ENCODE measurements at places on chromosomes 2 and 18.

DNA sequence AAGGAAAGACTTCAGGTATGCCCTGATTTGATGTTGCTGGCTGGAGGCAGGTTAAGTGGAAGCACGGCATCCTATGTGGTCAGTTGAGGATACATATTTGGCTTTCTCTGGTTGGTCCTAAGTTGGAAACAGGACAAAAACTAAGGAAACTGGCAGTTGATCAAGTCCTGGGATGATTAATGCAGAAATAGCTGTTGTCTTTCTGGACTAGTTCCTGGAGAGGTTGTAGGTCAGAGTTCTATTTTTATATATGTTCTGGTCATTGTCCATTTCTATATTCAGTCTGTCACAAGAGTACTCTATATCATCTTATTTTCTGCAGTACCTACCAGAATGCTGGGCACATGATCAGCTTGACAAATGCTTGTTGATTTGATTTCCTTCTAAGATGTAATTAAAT, 4.0 kb upstream of the SLC35F5 start:
- DNase-seq = no peak

DNA sequence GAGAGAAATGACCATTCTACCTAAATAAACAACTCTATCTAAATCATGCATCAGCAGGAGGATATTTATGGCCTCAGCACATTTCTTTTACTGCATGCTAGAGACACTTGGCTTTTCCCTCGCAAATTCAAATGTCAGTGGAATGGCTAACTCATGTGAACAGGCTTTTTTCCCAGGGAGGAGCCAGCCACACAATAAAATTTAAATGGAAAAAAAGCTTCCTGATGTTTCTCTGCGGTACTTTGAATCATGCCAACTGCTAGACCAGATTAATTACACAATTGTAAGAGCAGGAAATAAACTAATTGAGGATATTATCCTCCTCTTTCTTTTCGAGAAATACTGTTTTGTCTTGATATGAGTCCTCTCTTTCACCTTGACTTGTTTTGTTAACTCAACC, 676.3 kb downstream of the IRS1 start:
- DNase-seq = peak; percentile 46

DNA sequence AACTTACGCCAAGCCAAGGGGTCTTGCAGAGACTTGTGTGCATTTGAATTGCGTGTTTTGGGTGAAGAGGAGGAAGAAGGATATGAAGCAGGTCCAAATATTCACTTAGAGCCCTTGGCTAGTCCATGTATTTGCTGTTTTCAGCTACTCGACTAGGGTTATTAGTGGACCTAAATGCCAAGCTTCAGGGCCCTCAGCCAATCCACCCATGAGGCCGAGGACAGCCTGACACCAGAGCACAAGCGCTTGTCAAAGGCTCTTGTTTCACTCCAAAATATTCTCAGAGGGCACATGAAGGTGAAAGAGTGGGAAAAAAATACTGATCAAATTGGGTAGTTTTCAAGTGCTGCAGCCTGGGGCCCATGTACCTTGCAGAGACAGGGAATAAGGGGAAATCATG, 174.8 kb upstream of the ACAA2 start:
- DNase-seq = no peak

DNA sequence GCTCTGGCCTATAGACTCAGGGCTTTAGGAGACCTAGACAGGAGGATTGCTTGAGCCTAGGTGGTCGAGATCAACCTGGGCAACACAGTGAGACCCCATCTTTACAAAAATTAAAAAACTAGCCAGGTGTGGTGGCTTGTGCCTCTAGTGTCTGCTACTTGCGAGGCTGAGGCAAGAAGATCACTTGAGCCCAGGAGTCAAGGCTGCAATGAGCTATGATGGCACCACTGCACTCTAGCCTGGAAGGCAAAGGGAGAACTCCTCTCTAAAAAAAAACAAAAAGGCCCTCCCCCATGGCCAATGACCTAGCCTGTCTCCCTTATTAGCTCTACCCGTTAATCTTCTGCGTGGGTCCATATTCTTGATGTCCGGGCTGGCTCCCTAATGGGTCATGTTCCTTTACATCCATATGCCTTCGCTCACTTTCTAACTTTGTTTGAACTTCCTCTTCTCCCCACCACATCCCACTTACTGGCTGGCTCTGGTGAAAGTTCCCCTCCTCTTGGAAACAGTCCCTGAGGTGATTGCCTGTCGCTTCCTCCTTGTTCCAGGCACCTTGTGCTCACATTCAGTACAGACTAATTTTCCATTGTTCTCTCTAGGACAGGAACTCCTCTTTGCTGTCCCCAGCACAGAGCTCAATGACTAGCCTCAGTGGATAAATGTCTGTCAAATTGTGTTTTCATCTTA, 103.0 kb downstream of the AFF3 start:
- DNase-seq = no peak

- peak; percentile 89 for DNase-seq
Measured at GRCh38 chr18:12308386-12309100, 502 bp downstream of the TUBB6 start.

DNA sequence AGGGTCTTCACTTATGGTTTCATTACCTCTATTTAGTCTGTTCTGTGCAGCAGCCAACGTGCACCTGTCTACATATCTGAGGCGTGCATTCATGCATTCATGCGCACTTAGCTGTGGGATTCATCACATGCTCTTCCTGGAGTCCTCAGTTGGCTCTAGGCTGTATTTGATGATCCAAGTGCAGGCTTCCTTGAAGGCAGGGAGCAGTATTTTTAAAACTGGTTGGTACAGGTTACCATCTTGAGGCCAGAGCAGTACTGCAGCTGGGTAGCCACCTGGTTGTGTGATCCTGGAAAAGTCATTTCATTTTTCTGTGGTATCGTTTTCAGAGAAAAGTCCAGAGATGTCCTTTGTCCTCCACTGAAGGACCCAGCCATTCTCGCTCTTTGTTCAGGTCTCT, 109.8 kb downstream of the EN1 start:
- no peak for DNase-seq

DNA sequence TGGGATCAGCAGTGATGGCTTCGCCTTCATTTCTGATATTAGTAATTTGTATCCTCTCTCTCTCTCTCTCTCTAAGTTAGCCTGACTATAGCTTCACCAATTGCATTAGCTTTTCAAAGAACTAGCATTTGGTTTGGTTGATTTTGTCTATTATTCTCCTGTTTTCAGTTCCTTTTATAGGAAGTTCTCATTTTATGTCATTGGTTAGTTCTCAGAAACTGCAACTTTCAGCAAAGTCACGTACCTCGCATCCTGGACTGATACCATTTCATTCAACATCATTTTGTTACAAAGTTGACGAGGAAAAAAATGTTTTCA, 450.8 kb downstream of the EIPR1 start:
- DNase-seq = no peak

DNA sequence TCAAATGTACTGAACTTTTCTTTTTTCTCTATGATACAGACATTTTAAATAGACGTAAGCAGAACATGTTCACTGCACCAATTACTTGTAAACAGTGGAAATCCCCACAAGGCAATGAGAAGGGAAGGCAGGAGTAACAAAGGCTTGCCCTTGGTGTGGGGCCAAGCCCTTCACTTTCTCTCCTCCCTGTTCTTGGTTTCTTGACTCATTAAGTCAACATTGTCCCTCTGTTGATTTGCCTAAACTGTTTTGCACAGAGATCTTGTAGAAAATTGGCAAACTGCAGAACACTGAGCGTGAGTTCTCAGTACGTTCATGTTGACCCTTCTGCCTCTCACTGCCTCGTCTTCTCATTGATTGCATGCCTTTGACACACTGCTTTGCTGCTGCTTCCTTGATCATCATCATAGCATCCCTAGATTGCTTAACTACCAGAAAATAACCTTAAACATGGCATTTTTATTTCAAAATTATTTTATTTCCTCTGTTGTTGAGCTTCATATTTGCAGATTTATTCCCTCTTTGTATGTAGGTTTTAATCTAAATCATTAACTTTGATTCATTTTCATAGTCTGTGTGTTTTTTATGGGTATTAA, 257.7 kb downstream of the PTGR3 start:
- DNase-seq = no peak

DNA sequence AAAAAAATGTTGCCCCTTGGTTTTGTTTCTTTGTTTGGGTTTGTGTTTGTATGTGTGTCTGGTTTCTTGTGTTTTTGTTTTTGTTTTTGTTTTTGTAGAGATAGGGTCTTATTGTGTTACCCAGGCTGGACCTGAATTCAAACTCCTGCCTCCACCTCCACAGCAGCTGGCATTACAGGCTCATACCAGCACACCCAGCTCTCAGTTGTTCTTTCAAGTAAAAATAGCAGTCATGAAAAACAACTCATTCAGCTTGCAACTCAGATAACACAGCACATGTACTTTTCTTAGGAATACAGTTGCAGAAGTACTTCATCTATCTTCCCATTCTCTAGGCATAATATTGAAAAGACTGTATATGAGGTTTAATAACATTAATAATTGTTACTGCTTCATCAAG, 37.0 kb downstream of the ZC3H8 start:
- no peak for DNase-seq

GRCh38 chr18:65326805-65327204, 424.0 kb upstream of the CDH7 start:
- no peak for DNase-seq

- DNase-seq = no peak
Measured at GRCh38 chr2:188971432-188971861, 2.7 kb upstream of the COL3A1 start.

GRCh38 chr2:15561574-15562344, 625 bp upstream of the NBAS start:
- DNase-seq = peak; percentile 96

GRCh38 chr18:39636931-39637330, 2071.3 kb upstream of the CELF4 start:
- DNase-seq = no peak

DNA sequence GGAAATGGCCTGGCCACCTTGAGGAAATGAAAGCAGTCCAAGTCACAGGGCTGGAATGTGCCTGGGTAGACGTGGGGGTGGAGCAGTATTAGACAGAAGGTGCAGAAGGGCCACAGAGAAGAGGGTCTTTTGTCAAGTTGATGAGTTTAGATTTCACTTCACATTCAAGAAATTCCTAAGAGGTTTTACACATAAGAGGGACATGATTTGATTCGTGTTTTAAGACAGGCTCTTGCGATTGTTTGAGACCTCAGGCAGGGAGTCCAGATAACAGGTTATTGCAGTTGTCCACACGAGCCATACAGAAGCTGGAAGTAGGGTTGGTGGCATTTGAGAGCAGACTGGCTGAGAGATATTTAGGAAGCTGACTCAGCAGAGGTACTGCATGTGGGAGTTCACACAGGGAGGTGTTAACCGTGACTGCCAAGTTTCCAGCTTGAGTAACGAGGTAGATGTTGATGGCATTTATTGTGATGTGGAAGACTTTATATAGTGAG, 64.6 kb downstream of the NEB start:
- DNase-seq = peak; percentile 25

DNA sequence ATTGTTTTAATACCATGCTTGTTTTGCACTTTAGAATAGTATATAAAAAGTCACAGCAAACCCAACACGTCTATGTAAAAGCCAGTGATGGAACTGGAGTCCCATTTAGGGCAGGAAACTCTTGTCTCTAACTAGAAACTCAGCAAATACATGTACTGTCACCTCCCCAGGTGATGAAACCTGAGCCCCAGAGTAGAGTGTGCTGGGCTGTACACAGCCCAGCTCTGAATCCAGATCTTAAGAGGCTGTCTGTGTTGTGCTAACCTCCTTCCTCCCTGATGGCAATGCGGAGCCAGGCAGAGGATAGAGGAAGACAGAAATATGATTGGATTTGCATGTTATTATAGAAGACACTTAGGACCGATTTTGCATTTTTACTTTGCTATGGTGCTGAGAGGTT, 317.5 kb upstream of the TRIB2 start:
- DNase-seq = no peak

DNA sequence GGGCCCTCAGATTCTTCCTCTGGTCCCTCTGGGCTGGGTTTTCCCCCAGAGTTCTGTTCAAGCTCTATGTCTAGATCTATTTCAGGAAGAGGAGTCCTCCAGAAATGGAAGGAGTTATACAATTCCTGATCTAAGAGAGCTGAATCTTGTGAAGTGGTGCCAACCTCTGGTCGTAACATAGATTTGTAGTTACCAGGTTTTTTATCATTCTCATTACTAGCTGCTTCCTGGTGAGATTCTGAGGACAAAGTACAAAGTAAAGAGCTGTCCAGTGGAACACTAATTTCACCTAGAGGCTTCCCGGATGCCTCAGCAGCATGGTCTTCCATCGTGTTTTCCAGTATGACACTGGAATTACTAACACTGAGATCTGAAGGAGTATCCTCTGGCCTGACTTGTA, 44.1 kb downstream of the PPP4R1 start:
- DNase-seq = no peak

DNA sequence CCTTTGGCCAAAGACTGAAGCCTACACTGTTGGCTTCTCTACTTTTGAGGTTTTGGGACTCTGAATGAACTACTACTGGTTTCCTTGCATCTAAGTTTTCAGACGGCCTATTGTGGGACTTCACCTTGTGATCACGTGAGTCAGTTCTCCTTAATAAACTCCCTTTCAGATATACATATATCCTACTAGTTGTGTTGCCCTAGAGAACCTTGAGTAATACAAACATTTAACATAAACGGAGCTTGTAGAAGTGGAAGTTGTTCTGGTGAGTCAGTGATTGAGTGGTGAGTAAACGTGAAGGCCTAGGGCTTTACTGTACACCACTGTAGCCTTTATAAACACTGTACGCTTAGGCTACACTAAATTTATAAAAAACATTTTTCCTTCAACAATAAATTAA, 107.2 kb upstream of the CDH2 start:
- no peak for DNase-seq

DNA sequence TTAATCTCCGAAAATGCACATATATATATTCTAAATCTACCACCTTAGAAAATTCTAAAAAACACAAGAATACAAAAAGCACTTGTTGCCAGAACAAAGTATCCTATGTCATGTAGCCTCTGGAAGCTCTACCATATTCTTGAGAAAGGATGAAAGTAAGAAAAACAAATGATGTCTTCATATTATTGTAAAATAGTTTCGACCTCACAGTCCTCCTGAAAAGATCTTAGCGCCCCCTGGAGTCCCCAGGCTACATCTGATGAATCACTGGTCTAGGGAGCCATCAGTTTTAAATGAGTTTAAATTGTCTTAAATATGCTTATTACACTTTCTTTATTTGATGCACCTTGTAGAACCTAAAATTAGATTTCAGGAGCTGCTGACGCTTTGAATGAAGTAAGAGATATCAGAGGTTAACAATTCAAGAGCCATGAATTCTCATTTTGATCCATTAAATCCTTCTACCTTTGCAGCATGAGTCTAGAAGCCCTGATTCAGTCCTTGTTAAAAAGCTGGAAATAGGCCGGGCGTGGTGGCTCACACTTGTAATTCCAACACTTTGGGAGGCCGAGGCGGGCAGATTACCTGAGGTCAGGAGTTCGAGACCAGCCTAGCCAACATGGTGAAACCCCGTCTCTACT, 138.8 kb downstream of the MCFD2 start:
- no peak for DNase-seq

DNA sequence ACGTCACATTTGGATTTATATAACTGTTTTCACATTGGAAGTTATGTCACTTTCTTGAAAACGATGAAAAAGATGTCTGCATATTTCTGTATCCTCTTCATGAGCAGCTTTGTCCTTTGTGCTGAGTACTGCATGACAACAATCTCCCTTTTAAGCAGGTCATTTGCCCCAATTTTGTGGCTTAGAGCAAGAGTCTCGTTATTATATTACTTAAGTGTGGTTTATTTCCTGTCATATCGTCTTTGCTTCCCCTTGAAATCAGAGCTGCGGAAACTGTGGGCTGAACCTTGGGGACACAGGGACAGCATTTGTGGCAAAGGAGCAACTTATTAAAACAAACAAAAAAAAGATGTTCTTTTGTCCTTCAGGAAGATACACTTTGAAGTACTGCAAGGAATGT, 254.0 kb upstream of the DSEL start:
- no peak for DNase-seq

- DNase-seq = no peak
Measured at GRCh38 chr2:38610851-38611801, 8.4 kb upstream of the HNRNPLL start.

Data from kidney (tissue), 22 donors.